ENCODE measurements at places on chromosomes 11 and 22. TPM values are rescaled to one million over a fixed set of nuclear protein-coding genes. Genes with fewer than 3 reads are reported as not detected.
A peak's percentile ranks its signal among the peaks of the same experiment; 100 is the strongest.

GRCh38 chr11:47152953-47153950 lies 23.4 kb downstream of the ARFGAP2 start:
- no peak overlapping the region for H3K4me3 ChIP-seq
- peak; percentile 95 for DNase-seq
- peaks cover 27% of the 10 kb centered on the region for H3K4me1 ChIP-seq
- no peak overlapping the region for H3K27ac ChIP-seq
- H3K36me3 ChIP-seq = peaks cover 38% of the 10 kb centered on the region

DNA sequence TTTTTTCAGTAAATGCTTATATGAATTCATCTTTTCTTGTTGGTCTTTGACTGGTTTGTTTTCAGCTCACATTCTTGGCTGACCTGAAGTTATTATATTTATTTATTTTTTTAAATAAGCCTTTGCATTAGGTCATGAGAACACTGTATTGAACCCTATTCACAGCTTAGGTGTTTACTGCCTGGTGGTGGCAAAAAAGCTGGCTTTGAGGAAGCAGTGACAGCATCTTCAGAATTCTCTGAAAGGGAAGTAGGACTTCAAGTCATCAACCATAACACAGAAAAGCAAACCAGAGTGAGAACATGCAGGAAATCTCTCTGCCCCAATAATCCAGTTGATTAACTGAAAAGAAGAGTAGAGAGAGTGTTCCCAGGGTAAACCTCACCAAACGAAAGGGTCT lies 30.3 kb upstream of the MMP13 start:
- no peak overlapping the region for H3K27ac ChIP-seq
- no peaks in the 10 kb centered on the region for H3K36me3 ChIP-seq
- H3K4me3 ChIP-seq = no peak overlapping the region
- DNase-seq = no peak

- H3K27ac ChIP-seq = no peak overlapping the region
- H3K4me3 ChIP-seq = no peak overlapping the region
- H3K36me3 ChIP-seq = no peaks in the 10 kb centered on the region
- peaks cover 21% of the 10 kb centered on the region for H3K4me1 ChIP-seq
- no peak for DNase-seq
- no peaks in the 10 kb centered on the region for H3K27me3 ChIP-seq
Measured at GRCh38 chr22:36417281-36417686, 29.5 kb upstream of the MYH9 start.

- peaks cover 87% of the 10 kb centered on the region for H3K4me1 ChIP-seq
- H3K27me3 ChIP-seq = no peaks in the 10 kb centered on the region
- DNase-seq = no peak
- no peaks in the 10 kb centered on the region for H3K36me3 ChIP-seq
- H3K4me3 ChIP-seq = no peak overlapping the region
Measured at GRCh38 chr11:3052567-3052966, 4.7 kb downstream of the CARS1 start.

GRCh38 chr11:61700212-61700611 lies 20.0 kb downstream of the DAGLA start:
- H3K4me1 ChIP-seq = peaks cover 64% of the 10 kb centered on the region
- peak overlapping the region; percentile 88 for H3K27ac ChIP-seq
- H3K27me3 ChIP-seq = no peaks in the 10 kb centered on the region
- no peaks in the 10 kb centered on the region for H3K36me3 ChIP-seq

DNA sequence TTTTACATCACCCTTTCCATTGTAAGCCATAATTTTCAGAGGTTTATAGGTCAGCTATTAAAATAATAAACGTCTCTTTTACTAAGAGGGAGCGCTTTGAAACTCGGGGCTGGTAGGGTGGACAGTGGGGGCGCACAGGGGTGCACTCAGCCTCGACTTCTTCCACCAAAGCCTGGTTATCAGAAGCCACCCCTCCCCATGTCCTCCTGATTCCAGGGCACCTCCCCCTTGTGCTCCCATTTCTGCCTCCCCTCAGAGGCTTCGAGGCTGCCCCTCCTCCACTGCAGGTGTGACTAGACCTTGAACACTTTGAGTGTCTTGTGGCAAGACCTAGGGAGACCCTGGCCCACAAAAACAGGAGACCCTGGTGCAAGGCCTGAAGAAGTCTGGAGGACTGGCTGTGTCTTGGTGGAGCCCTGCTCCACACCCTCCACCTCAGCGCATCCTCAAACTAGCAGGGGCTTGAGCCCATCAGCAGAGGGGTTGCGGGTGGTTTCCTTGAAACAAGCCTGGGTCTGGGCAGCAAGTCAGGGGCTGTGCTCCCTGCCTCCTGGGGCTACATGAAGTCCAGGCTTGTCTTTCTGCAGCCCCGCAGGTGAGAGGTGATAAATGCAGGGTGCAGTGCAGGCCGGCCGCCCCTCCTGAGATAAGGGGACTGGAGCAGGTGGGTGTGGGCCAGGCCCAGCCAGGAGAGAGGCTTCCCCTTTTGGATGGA lies 3.0 kb downstream of the CDKN1C start:
- H3K36me3 ChIP-seq = peaks cover 8% of the 10 kb centered on the region
- no peaks in the 10 kb centered on the region for H3K27me3 ChIP-seq
- no peak for DNase-seq
- peaks cover 32% of the 10 kb centered on the region for H3K4me1 ChIP-seq
- H3K4me3 ChIP-seq = peak overlapping the region; percentile 97

DNA sequence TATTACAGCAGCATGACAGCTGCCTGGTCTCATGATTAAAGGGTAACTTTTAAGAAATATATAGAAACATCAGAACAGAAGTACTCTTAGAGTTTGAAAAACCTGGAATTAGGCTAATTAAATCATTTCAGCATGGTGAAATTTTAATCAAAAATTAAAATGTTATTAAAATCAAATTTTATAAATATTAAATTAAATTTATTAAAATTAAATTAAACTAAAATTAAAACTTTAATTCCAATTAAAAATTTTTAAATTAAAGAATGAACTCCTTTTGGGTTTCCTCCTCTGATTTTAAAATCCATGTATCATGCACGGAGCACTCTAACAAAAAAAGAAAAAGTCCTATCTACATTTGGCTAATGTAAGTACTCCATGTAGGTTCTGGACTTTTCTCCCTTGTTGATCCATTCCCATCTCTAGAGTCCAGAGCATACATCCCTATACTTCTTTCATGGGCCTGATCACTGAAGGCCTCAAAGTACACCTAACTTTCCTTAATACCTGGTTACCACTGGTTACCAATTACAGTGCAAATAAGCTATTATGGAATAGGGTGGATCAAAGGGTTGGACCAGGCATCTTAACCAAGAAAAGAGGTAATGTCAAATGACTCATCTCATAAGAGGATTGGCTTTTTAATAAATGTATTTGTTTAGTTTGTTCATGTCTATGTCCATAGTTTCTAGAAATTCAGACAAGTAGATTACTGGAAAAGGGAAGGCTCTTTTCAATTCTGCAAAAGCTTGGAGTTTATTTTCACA lies 48.4 kb upstream of the MUC15 start:
- no peak overlapping the region for H3K4me3 ChIP-seq
- peaks cover 13% of the 10 kb centered on the region for H3K4me1 ChIP-seq
- DNase-seq = no peak
- H3K27me3 ChIP-seq = no peaks in the 10 kb centered on the region
- H3K36me3 ChIP-seq = no peaks in the 10 kb centered on the region

DNA sequence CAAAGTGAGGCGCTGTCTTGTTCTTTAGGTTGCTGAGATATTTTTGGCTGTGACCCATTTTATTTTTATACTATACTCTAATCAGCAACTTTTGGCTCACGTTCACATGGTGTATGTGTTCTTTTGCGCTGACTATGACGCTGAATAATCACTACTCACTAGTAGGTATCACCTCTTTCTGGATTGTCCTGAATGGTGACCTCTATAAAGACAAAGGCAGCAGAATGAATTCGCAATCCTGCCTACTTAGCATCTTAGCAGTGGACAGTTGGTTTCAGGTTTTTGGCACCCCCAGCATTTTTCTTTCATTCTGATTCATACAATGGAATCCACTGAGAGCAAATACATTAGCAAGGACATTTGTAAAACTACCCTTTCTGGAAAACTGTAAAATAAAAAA lies 351.3 kb downstream of the JRKL start:
- H3K27ac ChIP-seq = no peak overlapping the region
- no peak for DNase-seq
- H3K36me3 ChIP-seq = no peaks in the 10 kb centered on the region
- H3K4me3 ChIP-seq = no peak overlapping the region

GRCh38 chr11:107929611-107930200 lies 1.5 kb downstream of the RAB39A start:
- no peaks in the 10 kb centered on the region for H3K36me3 ChIP-seq
- DNase-seq = no peak
- no peak overlapping the region for H3K27ac ChIP-seq
- H3K4me3 ChIP-seq = no peak overlapping the region

GRCh38 chr11:59078435-59078834 lies 7.7 kb upstream of the GLYATL1B start:
- H3K36me3 ChIP-seq = no peaks in the 10 kb centered on the region
- H3K4me3 ChIP-seq = no peak overlapping the region
- H3K27me3 ChIP-seq = peaks cover 18% of the 10 kb centered on the region
- no peaks in the 10 kb centered on the region for H3K4me1 ChIP-seq
- no peak overlapping the region for H3K27ac ChIP-seq

- no peaks in the 10 kb centered on the region for H3K27me3 ChIP-seq
- no peak overlapping the region for H3K27ac ChIP-seq
- no peak overlapping the region for H3K4me3 ChIP-seq
- H3K36me3 ChIP-seq = no peaks in the 10 kb centered on the region
- H3K4me1 ChIP-seq = no peaks in the 10 kb centered on the region
Measured at GRCh38 chr11:45007011-45007410, 56.3 kb upstream of the TP53I11 start.

- no peak for DNase-seq
- peaks cover 8% of the 10 kb centered on the region for H3K27me3 ChIP-seq
- H3K4me1 ChIP-seq = no peaks in the 10 kb centered on the region
Measured at GRCh38 chr22:45101515-45102227, 62.1 kb upstream of the NUP50 start.

DNA sequence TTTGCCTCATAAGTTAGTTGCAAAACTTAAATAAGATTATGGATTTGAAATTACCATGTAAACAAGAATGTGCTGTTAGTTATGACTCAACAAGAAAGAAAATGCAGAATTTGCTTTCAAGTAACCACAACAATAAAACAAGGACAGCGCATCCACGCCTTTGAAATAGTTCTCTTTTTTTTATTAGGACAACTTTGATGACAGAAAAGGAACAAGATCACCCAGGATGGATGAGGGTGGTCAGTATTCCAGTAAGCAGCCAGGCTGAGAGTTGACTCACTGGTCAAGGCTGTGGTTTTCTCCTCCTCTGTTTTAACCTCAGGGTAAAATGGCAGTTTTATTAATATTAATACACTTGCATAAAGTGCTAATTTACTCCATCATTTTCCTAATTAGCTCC lies 544.4 kb downstream of the OPCML start:
- no peak overlapping the region for H3K4me3 ChIP-seq
- no peak overlapping the region for H3K27ac ChIP-seq
- H3K36me3 ChIP-seq = no peaks in the 10 kb centered on the region
- DNase-seq = no peak
- no peaks in the 10 kb centered on the region for H3K4me1 ChIP-seq

- peaks cover 16% of the 10 kb centered on the region for H3K36me3 ChIP-seq
- no peak overlapping the region for H3K4me3 ChIP-seq
- no peaks in the 10 kb centered on the region for H3K4me1 ChIP-seq
- no peak overlapping the region for H3K27ac ChIP-seq
- DNase-seq = no peak
- H3K27me3 ChIP-seq = no peaks in the 10 kb centered on the region
Measured at GRCh38 chr22:33332538-33332937, 274.4 kb upstream of the SYN3 start.

DNA sequence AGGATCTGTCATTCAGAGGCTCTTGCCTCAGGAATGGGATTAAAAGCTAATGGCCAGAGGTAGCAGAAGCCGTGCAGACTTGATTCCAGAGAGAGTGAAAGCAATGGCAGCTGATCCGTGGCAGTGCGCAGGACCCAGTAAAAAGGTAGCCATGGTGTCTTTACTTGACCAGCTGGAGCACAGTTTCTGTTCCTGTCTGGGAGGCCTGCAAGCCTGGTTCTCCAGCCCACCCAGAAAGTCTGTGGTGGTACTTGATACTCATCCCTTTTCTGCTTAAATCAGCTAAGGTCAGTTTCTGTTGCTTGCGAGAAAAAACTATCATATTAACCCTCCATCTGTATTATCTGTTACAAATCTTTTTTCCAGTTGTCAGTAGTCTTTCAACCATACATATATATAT lies 86.7 kb downstream of the RPS6KA4 start:
- peaks cover 41% of the 10 kb centered on the region for H3K27me3 ChIP-seq
- peaks cover 15% of the 10 kb centered on the region for H3K4me1 ChIP-seq
- no peak overlapping the region for H3K4me3 ChIP-seq
- H3K36me3 ChIP-seq = no peaks in the 10 kb centered on the region
- no peak for DNase-seq
- no peak overlapping the region for H3K27ac ChIP-seq

DNA sequence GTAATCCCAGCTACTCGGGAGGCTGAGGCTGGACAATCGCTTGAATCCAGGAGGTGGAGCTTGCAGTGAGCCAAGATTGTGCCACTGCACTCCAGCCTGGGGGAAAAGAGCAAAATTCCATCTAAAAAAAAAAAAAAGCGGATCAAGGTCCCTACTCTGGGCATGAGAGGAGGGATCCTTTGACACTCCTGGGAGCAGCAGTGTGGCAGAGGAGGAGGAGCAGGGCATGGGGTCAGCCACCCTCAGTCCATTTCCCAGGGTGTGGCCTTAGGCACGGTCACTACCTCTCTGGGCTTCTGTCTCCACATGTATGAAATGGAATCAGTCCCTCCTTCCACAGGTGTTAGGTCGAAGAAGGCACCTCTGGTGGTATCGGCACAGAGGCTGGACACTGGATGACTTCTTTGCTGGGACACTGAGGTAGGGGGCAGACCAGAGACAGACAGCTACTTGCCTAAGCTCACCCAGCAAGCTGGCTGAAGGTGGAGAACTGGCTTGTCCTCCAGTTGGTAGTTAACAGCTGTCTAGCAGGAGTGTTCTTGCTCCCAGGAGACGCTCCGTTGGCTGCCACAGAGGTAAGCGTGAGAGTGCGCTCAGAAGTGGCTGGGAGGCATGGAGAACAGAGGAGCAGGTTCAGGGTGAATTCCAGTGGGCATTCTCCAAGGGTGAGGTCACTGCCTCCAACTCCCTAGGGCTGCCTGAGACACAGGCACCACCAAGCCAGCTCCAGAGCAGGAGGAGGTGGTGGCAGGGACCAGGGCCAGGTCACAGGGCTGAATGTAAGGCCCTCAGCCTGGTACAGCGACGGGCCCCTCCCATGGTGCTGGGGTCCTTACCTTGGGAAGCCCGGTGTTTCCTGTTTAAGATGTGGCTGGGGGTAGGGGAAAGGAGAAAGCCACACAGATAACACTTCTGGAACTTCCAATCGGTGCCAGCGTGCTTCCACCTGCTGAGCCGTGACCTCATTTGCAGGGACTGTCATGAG lies 19.5 kb downstream of the TXN2 start:
- no peak overlapping the region for H3K4me3 ChIP-seq
- peak overlapping the region; percentile 89 for H3K27ac ChIP-seq
- H3K27me3 ChIP-seq = no peaks in the 10 kb centered on the region
- peaks cover 6% of the 10 kb centered on the region for H3K36me3 ChIP-seq
- H3K4me1 ChIP-seq = peaks cover 75% of the 10 kb centered on the region

- DNase-seq = no peak
- H3K4me3 ChIP-seq = no peak overlapping the region
- H3K27me3 ChIP-seq = no peaks in the 10 kb centered on the region
- H3K36me3 ChIP-seq = no peaks in the 10 kb centered on the region
- peak overlapping the region; percentile 52 for H3K27ac ChIP-seq
- H3K4me1 ChIP-seq = peaks cover 40% of the 10 kb centered on the region
Measured at GRCh38 chr11:62419943-62420342, 1.1 kb downstream of the SCGB1A1 start.

The PPM1F gene
- 30.3 TPM for total RNA-seq

The GRAP2 gene
- total RNA-seq = 2.9 TPM

The UPB1 gene
- 0.83 TPM for total RNA-seq

The TENM4 gene
- 6.9 TPM for total RNA-seq

The OR52A1 gene
- total RNA-seq = not detected

The GLYAT gene
- not detected for total RNA-seq

The ENTHD1 gene
- not detected for total RNA-seq

The DRD4 gene
- total RNA-seq = 0.26 TPM

The PANX1 gene
- 35.6 TPM for total RNA-seq
